ENCODE measurements at places on chromosomes 2 and 18. TPM values are rescaled to one million over a fixed set of nuclear protein-coding genes. Genes with fewer than 3 reads are reported as not detected.

The SH3BP4 gene
- 25.3 TPM for total RNA-seq

The NAGK gene
- total RNA-seq: 49.0 TPM

The ONECUT2 gene
- total RNA-seq: not detected

The XDH gene
- not detected for total RNA-seq

The CAPN14 gene
- total RNA-seq: not detected

The FAM110C gene
- total RNA-seq: 3.7 TPM

The LAMA3 gene
- total RNA-seq: 11.5 TPM

DNA sequence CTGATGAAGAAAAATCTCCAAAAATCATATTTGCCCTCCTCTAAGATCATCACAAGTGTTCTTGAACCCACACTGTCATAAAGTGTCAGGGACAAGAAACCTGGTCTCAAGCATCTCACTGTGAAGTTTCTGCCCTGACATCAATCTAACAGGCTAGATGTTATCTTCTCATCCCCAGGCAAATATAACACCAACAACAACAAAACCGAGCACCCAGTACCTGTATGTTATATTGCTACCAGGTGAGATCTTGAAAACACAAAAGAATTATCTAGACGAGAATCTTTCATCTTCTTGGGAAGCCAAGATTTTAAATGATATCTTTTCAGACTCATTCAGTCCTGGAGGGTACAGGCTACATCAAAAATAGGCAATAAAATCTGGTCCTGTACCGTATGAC is 8.8 kb upstream of the MAP4K3 start:
- DNase-seq: no peak

GRCh38 chr2:53220969-53221368 is 546.6 kb upstream of the CHAC2 start:
- DNase-seq: no peak

DNA sequence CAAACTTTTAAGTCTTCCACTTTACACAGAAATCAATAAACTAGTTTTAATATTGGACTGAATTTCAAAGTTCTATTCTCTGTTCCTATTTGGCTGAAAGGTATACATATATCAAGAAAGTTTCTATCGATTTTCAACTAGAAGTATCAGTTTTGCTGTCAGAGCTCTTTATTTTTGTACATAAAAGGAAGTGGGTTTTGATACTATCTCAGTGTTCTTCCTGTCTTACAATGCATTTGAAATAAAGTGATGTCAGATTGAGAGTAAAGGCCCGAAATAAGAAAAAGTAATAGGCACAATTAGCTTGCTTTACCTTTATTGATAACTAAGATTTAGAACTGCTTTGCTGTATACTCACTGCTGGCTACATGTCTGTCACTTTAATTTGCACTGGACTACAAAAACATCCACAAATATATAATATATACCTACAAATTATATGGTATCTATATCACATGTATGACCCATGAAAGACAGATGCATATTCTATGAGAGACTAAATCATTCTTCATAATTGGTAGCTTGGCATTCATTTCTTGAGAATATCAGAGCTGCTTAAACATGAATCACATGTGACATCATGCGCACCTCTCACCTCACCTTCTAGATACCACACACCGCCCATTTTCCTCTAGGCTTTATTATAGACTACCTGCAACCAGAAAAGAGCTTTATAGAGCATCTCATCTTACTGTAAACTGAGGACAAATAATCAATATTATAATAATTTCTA is 83.6 kb downstream of the ASXL2 start:
- no peak for DNase-seq

DNA sequence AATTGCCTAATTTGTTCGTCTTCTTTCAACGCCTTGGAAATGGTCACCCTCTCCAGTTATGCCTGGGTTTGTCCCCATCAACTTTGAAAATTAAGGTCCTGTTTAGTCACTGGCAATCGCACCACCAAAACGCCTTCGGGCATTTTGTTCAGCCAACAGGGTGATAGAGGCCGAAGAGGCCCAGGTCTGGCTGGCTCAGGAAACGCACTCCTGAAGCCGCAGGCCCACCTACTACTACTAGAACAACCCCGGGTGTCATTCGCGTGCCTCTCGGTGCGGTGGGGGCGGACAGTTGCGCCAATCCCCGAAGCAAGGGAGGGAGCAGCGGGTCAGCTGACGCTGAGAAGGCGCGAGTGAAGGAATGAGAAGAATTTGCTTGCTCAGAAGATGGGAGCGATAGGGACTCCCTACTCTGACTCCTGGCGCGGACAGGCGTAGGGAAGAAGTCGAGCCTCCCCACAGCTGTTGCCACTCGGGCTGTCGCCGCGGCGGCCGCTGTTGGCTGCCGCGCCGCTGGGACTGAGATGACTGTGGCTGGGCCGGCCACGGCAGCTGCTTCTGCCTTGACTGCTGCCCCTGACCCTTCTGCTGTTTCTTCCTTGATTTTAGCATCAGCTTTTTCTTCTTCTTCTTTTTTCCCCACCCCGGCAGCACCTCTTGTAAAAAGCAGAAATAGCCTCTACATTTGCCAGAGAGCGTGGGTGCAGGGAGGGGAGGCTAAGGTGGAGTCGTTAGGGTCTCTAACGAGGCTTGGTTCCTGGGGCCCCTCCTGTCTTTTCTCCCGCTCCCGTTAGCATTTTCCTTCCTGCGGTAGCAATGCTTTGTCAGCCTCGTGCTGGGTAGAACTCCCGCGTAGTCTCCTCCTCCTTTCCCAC is 387.6 kb downstream of the FIGN start:
- peak; percentile 93 for DNase-seq

DNA sequence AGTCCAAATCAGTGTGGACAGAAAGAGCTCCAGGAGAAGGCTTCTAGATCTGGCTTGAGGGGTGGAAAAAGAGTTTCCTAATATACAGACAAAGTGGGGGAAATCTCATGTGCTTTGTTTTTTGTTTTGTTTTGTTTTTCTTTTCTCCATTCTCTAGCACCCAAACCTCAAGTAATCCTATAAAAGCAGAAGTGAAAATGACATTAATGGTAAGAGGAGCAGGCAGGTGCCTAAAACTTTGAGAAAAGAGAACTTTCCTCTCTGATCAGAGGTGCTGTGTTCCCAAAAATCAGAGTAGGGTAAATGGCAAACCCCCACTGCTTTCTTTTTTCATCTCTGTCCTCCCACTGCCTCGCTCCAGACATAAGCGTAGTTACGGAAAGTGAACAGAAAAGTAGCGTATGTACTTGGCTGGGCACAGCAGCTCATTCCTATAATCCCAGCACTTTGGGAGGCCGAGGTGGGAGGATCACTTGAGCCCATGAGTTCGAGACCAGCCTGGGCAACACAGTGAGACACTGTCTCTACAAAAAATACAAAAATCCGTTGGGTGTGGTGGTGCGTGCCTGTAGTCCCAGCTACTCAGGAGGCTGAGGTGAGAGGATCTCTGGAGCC is 77.8 kb downstream of the FAM161A start:
- no peak for DNase-seq

GRCh38 chr2:145751629-145752028 is 1231.7 kb upstream of the ZEB2 start:
- DNase-seq: no peak

GRCh38 chr2:38748943-38749804 is 2.0 kb downstream of the SRSF7 start:
- DNase-seq: no peak

- no peak for DNase-seq
Observed at GRCh38 chr2:148058641-148059040, 37.8 kb downstream of the MBD5 start.

DNA sequence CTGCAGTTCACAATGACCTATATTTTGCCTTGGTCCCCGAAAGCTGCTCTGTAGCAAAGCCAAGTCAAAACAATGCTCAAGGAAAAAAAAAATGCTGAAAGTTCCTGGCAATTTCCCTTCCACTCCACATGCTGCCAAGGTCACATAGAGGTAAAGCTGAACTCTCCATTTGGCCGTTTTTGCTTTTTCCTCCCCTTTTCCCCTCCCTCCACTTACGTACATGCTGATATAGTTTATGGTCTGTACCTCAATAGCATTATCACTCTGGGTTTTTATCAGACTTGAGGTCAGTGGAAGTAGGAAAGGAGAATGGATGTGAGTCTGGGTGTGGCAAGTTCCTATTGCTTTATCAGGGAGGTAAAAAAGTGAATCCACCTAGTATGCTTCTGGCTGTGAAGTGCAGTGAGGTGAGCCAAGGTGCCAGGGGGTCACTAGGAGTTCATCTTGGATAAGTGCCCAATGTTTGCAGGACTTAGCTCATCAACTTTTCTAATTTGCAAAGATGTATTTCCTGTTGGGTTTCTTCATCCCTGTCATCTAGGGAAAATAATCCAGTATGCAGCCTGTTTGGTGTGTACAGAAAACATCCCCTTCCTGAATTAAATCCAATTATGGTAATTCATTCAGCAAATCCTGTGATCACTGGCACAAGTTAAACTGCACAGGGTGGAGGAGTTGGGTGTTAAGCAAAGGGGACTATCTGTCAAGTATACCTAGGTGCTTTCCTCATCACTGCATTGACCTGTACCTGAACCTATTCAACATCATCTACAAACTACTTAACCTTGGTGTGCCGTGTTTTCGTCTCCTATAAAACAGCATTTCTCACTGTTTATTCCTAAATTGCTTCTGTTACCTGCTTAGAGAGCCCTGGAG is 124.3 kb upstream of the CYP26B1 start:
- no peak for DNase-seq

DNA sequence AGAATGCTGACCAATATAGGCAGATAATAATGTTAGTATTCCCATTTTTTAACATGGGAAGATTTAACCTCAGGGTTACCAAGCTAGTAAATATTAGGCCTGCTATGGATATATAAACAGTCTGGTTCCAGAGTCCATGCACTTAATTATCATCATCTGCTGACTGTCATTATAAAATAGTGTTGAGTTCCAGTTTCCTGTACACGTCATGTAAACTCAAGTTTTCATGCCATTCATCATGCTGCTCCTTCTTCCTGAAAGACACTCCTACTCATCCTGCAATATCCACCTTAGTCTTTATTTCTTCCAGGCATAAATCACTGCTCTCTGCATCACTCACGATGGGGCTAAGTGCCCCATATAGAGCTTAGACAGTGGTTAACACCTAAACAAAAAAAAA is 420.8 kb upstream of the SPHKAP start:
- DNase-seq: no peak

DNA sequence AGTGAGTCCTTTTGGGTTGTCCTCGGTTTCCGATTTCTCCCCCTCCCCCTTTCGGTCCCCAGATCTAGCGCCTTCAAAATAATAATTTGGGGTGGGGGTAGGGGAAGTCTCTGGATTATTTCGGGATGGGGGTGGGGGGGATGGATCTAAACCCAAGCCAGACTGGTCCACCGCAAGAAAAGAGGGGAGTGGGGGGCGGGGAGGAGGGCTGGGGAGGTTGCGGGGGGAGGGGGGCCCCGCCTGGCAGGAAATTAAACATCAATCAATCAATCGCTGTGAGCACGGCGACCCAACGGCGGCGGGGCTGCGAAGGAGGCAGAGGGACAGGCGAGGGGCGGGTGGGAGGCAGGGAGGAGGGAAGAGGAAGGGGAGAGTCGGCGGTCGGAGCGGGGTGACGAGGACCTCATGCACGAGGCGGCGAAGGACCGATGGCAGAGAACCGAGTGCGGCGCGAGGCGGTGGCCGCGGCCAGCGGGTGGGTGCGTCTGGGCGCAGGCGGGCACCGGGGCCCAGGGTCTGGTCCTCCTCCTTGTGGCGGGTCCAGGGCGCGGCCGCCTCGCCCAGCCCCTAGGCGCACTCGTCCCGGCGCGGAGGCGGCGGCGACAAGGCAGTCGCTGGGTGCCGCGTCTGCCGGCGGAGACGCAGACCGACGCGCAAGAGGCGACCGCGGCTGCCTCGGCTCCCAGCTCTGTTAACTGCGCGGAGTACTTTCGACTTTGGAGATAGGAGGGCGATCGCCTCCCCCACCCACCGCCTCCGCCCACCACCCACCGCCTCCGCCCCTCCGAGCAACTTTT is 468 bp upstream of the SATB2 start:
- peak; percentile 80 for DNase-seq

GRCh38 chr18:55875371-55875901 is 287.4 kb upstream of the TCF4 start:
- no peak for DNase-seq

- DNase-seq: no peak
Observed at GRCh38 chr2:130963196-130963848, 126.6 kb downstream of the ARHGEF4 start.

GRCh38 chr2:238629064-238629463 is 202.3 kb downstream of the ASB1 start:
- no peak for DNase-seq

- no peak for DNase-seq
Observed at GRCh38 chr2:168120730-168121129, 126.7 kb downstream of the STK39 start.

DNA sequence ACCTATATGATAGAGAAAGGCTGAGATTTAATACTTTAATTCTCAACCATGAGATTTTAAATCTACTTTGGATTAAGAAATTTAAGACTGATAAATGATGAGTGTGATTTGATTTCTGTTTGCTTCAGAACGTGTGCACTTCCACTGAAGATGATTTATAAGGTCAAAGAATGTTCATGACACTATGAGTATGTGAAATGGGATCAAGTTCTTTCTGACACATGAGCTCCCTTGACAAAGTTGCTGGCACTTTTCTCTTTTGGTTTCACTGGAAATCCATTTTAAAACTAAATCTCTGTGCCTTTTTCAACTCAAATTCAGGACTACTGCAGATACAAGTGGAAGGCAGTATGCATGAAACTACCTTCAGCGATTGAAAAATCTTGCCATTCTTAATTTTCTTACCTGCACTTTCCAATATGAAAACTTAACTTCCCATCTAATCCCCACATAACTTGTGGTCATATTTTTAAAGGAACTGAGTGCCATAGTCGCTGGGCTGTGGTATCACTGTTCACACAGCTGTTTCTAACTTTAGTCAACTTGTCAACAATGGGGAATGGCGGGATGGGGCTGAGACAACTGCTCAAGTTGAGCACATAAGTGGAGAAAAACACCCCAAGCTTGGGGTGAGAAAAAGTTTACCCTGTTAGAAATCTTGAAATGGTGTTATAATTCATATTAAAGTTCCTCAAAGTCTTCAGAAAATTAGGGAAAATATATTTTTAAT is 51.8 kb upstream of the TTN start:
- no peak for DNase-seq

DNA sequence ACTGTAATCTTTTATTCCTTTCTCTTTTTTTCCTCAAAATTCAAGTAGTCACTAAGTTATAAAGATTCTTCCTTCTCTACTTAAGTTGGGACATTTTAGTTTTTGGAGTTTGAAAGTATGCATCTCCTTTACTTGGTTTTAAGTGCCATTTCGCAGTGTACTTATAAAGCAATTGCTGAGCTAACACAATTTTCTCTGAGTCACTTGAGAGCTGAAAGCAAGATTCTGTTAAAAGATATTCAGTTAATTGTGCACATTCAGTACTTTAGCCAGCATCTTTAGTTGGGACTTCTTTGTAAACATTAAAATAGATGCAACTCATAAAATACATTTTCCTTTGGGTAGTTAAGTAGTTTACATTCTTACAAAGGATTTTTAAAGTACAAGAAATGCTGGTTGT is 136.0 kb downstream of the GFPT1 start:
- no peak for DNase-seq

DNA sequence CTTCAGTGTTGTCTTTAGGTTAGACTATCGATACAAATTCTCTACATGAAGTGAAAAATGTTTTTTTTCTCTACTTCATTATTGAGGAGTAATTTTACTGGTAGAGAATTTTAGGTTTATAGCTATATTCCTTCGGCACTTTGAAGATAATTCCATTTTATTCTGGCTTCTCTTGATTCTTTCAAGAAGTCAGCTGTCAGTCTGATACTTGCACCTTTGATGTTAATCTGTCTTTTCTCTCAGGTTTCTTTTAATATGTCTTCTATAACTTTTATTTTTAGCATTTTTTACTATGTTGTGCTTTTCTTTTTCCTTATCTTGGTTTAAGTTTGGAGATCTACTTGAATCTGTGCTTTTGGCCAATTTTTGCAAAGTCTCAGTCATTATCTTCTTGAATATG is 18.6 kb downstream of the TSPYL6 start:
- no peak for DNase-seq

- peak; percentile 75 for DNase-seq
Observed at GRCh38 chr2:198283146-198283545, 478.8 kb downstream of the PLCL1 start.
